ENCODE measurements at places on chromosomes 6 and 20.

- no peak for DNase-seq
These were observed 37.6 kb upstream of the PHIP start for GRCh38 chr6:79115553-79116182.

DNA sequence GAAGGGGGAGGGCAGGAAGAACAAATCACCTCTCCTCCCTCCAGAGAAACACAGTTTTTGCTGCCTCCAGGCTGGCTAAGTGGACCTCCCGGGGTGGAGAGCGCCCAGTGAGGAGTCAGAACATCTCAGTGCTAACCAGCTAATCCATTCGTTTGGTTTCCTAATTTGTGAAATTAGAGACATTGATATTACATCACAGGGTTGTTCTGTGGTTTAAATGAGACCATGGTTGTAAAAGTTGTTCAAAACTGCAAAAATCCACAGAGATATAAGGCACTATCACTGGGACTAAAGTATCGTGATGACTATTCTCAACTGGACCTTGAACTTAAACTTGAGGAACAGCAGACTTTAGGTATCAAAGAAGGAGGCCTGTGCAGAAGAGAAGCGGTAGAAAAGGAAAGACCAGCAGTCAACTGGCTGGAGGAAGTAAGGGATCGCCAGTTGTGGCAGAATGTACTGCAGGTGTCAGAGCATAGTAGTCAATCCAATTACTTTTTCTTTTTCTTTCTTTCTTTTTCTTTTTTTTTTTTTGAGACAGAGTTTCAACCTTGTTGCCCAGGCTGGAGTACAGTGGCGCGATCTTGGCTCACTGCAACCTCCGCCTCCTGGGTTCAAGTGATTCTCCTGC, 33.9 kb downstream of the RIPOR2 start:
- DNase-seq: no peak

DNA sequence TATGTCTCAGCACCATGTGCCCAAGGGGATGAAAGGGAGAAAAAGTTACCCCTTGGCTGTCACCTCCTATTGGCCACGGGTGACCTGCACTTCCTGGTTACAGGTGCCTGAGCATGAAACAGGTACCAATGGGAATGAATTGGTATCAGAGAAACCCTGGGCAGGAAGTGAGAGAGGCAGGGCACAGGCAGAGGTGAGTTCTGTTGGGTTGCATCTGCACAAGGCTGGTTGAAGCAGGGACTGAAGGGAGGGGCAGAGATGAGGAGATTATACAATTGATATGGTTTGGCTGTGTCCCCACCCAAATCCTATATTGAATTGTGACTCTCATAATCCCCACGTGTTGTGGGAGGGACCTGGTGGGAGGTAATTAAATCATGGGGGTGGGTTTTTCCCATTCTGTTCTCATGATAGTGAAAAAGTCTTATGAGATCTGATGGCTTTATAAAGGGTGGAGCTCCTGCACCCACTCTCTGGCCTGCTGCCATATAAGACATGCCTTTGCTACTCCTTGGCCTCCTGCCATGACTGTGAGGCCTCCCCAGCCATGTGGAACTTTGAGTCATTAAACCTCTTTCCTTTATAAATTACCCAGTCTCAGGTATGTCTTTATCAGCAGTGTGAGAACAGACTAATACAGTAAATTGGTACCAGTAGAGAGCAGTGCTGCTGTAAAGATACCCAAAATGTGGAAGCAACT, 291.8 kb downstream of the LRFN2 start:
- no peak for DNase-seq

- DNase-seq: no peak
These were observed 6.4 kb downstream of the RMND1 start for GRCh38 chr6:151445482-151445881.

DNA sequence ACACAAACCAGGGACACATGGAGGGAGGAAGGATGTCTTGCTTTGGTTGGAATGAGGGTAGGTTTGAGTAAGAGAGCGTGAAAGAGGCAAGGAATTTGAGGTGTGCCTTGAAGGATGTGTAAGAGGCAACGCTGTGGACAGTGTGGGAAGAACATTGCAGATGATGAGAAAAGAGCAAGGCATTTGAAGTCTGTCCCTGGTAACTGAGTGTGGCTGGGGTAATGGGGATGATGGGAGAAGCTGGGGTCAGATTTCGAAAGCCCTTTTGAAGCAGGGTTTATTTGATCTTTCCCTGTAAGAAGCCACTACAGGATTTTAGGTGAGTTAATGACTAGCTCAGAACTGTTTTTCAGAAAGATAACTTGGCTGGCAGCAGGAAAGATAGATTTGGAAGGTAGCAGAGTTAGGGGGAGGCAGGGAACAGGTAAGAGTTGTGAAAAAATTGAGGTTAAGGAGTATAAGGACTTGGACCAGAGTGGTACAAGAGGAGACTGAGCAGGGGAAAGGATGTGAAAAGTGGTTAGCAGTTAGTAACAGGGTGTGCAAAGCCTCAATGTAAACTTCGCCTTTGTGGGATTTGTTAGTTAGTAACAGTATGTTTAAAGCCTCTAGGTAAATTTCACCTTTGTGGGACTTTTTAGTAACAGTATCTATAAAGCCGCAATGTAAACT, 17.7 kb downstream of the UTRN start:
- DNase-seq: no peak

DNA sequence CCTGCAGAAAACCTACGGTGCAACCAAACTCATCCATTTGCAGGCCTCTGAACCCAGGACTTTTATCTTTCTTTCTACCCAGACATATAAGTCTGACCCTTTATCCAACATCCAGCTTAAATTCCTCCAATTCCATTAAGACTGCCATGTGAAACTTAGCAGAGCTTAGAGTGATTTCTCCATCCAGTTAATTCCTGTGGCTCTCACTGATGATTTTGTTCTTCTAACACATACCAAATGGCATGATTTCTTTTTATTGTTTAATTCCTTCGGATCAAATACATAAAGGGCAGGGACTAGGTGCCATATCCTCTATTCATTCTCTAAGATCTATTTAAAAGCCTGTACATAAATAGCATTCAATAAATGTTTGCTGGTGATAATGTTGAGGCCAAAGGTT, 92.9 kb downstream of the TASP1 start:
- no peak for DNase-seq

GRCh38 chr20:57283860-57284259, 17.4 kb upstream of the BMP7 start:
- DNase-seq: no peak

DNA sequence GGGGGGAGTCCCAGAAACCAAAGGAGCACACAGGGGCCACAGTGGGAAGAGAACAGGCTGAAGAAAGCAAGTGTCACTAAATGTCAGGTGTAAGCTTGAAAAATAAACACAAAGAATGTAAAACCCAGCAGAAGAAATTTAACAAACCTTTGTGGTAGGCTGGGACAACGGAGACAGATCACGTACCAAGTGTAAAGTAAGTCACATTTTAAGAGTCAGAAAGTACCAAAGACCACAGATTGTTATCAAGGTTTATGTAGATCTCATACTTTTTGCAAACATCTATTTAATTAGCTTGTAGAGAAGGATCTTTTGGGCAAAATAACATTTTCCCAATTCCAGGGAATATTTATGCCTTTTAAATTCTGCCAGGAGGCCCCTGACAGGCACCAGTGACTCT, 1.6 kb downstream of the CLIC5 start:
- no peak for DNase-seq

Measured in WERI-Rb-1 (cell line).